ENCODE measurements at places on chromosomes 5 and 9.

DNA sequence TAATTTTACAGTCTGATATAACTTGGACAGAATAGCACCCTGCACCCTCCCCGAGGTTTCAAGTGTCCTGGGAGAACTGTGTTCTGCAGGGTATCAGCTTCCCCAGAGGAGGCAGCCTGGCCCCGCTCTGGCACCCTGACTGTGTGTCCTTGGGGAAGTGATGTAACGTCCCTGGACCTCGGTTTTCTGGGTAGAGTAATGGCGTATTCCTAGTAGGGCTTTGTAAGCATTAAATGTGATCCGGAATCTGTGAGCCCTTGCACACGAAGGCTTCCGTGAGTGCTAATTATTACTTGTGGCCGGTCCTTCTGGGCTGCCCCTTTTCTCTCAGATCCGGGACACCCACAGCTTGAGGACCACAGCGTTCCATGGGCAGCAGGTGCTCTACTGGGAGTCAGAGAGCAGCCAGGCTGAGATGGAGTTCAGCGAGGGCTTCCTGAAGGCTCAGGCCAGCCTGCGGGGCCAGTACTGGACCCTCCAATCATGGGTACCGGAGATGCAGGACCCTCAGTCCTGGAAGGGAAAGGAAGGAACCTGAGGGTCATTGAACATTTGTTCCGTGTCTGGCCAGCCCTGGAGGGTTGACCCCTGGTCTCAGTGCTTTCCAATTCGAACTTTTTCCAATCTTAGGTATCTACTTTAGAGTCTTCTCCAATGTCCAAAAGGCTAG is 1.0 kb upstream of the CACFD1 start:
- DNase-seq: no peak

DNA sequence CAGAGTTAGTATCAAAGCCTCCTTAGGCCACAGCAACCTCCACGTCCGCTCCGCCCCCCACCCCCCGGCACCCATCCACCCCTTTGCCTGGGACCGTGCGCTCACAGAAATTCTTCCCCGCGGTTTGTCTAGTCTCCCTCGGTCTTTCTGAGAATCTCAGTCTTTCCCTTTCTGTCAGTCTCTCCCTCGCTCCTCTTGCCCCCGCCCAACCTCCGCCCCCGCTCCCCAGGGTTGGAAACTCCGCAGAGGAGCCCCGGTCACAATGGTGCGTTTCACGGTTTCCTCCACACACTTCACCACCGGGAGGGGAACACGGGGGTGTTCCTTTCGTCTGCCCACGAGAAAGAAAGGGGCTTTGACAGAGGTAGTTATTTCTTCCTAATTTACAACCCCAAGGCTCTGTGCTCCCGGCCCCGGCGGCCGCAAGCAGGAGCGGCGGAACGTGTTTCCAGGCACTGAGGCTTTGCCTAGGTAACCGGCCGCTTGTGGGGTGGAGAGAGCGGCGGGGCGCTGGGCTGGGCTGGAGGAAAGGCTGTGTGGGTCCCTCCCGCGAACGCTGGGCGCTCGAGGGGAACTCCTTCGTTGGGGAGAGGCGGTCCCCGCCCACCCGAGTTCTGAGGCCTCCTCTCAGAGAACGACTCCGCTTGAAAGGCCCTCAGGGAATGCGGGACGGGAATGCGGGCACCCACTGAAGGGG is 2.1 kb downstream of the NR4A3 start:
- peak; percentile 66 for DNase-seq

- no peak for DNase-seq
These were observed 147.0 kb downstream of the TLE1 start for GRCh38 chr9:81542118-81542889.

- no peak for DNase-seq
These were observed 155.8 kb upstream of the RAI14 start for GRCh38 chr5:34500236-34500847.

DNA sequence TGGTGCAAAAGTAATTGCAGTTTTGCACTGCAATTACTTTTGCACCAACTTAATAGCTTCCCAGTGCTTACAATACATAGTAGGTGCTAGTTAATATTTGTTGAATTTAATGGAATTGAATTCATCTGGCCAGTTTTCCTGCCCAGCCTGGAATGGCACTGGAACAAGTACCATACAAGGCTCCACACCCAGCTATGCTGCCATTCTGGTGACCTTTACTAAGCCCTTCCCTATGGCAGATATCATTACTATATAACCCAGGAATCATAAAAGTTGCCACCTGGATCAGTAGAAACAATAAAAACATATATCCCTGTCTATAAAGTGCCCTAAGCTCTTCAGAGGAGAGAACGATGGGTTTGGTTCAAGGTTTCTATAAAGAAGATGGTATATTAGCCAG is 22.4 kb upstream of the TRIM36 start:
- no peak for DNase-seq

DNA sequence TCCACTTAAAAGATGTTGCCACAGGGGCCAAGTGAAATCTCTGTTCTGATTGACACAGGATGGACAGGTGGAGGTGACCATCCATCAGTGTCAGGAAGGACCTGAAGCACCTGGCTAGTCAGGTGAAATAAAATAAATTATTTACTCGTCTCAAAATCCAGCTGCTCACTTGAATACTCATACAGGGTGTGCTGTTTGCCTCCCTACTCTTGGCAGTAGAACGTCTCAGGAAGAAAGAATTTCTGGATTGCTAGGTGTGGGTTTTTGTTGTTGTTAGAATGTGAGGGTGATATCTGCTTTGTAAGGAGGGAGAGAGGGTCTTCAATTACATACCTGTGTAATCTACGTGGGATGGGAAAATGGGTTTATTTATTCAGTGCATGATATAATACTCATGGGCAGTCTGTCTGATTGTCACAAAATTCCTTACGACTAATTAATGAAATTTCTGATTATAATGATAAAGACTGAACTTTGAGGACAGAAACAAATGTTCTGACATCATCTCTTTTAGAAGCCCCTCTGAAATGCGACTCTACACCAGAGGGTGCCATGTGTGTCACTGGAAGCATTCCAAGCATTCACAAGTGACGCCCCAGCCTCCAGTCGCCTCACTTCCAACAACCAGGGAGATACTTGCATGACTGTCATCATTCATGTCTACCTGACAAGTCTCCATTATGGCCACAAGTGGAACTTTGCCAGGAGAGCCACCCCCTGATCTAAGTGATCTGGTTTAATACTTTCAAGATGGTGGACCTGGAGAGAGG is 218.4 kb downstream of the GAPVD1 start:
- no peak for DNase-seq

- DNase-seq: no peak
These were observed 10.8 kb downstream of the DMAC1 start for GRCh38 chr9:7788772-7789171.

DNA sequence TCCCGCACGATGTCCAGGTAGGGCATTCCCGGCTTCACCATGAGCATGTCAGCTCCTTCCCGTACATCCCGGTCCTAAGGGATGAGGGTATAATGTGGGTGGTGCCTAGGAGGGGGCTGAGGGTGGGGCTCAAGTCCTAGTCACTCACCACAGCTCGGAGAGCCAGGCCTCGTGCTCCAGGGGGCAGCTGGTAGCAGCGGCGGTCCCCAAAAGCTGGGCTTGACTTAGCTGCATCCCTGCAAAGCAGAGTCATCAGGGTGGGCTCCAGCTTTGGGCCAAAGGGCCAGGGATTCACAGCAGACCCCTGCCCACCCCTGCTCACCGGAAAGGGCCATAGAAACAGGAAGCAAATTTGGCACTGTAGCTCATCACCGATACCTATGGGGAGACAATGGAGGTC is 11.6 kb downstream of the ALAD start:
- DNase-seq: no peak

- DNase-seq: peak; percentile 59
These were observed 293.5 kb downstream of the HINT1 start for GRCh38 chr5:130871346-130872086.

DNA sequence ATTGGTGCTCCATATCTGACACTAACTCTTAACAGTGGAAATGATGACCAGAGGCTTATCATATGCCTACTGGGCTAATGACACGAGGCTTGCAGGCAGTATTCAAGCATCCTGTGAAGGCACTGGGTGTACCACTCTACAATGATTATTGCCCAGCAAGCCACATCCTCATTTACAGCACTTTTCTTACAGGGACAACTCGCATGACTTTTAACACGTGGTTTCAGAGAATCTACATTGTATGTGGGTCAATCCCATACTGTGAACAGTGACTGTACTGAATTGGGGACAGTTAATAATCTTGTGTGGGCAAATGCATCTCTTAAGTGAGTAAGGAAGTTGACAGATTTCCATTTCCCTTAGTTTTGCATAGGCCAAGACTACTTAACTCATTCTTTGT is 260.0 kb downstream of the TRPM3 start:
- no peak for DNase-seq

GRCh38 chr9:96638606-96639364 is 16.3 kb downstream of the PRXL2C start:
- DNase-seq: no peak

DNA sequence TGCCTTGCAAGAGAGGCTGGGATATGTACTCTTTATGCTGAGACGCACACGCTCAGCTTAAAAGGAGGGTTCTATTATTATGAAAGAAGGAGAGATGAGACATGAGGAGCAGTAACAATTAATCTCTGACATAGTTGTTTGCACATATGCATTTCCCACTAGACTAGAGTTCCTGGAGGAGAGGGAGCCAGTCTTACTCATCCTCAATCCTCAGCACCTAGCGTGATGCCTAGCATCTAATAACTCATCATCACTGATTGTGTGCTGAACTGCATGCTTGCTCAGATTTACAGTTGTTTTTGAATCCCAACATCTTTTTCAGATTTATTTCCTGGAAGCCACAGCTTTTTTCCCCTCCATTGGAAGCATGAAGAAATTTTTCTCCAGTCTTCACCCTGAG is 35.5 kb downstream of the GCNT4 start:
- DNase-seq: no peak

GRCh38 chr5:94082405-94082804 is 341.0 kb upstream of the POU5F2 start:
- no peak for DNase-seq

DNA sequence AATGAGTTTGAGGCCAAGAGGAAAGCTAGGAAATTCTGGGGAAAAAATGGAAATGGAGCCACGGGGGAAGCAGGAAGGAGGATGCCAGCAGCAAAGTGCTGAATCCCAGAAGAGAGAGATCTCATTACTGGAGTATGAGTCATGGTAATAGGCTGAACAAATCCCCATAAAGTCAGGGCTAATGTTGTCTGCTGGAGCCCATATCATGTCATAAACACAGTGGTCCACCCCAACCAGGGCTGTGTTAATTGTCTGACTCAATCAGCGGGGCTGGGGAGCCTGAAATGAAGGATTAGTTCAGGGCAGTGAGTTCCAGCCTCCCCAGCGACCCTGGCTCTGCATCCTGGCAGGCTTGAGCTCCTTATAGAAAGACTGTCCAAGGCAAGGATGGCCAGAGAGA is 68.8 kb downstream of the TLR4 start:
- DNase-seq: peak; percentile 88

GRCh38 chr5:107878661-107879060 is 207.9 kb upstream of the EFNA5 start:
- DNase-seq: no peak

DNA sequence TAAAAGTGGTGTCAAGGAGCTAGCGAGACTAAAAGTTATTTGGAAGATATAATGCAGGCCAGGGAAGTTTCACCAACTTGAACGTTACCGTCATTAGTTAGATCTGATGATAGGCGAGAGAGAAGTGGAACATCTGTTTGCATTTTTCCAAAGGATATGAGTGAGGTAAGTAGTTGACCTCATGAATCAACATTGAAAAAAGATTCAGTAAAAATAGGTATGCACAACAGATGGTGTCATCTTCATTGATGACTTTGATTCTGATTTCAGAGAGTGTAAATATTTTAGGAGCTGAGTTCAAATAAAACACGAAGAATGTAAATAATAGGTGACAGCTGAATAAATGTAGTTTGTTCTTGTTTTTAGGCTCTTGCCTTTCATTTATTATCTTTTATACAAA is 998.9 kb upstream of the CDH6 start:
- no peak for DNase-seq

GRCh38 chr9:136438548-136439480 is 831 bp downstream of the INPP5E start:
- DNase-seq: peak; percentile 49

- DNase-seq: no peak
These were observed 189.5 kb upstream of the PPP1R26 start for GRCh38 chr9:135290086-135290485.

GRCh38 chr5:104421431-104421830 is 858.8 kb upstream of the NUDT12 start:
- DNase-seq: no peak

- DNase-seq: no peak
These were observed 583.8 kb downstream of the BRINP1 start for GRCh38 chr9:118785456-118785855.

DNA sequence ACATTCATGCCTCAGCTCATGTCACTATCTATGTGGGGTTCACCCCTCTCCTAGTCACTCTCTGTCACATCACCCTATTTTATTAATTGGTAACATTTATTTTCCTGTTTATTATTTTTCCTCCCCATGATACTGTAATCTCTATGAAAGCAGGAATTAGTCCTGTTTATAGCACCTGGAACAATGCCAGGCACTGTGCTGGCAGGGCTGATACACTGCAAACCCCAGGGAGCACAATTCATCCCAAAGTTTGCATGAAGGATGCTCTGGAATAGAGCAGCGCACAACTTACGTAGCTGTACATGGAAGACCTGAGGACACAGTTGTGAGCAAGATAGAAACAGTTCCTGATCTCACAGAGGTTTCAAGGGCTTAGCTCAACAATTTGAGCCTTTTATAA is 103.2 kb downstream of the NSG2 start:
- no peak for DNase-seq

- DNase-seq: peak; percentile 31
These were observed 189.6 kb downstream of the PIK3R1 start for GRCh38 chr5:68405026-68405684.

GRCh38 chr9:129549684-129550083 is 71.2 kb downstream of the C9orf50 start:
- DNase-seq: no peak

DNA sequence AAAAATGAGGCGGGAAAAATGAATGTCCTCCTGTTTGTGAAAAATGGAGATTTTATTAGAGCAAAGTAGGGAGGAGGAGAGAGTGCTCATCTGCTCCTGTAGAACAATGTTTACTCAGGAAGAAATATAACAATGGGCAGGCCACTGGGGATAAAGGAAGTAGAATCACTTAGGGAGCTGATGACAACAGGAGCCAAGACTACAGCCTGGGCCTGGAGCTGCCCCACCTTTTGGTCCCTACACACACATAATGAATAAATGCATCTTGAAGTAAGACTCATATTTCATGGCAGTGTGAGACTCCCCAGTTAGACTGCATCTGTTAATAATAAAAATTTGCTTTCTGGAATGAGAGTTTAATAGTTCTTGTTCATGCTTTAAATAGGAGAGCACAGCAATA is 1939.8 kb downstream of the EFNA5 start:
- no peak for DNase-seq

DNA sequence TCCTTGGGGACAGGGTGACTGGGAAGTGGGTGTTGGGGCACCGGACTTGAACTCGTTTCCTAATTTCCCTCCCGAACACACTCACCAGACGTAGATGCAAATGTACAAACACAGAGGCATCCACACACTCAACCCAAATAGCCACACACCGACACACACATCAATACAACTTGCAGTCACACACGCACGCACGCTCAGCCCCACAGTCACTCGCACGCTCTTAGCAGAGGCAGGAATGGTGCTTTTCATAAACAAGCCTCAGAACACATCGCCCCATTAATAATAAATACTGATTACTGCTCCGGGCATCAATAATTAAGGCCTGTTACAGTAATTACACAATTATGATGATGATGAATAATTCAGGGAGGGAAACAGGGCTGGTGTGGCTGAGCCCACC is 5.7 kb downstream of the BARHL1 start:
- no peak for DNase-seq

GRCh38 chr5:75601996-75602395 is 9.3 kb upstream of the ANKDD1B start:
- DNase-seq: no peak

Measured in A673 (cell line).